ENCODE measurements at places on chromosomes 2 and 18. TPM values are rescaled to one million over a fixed set of nuclear protein-coding genes. Genes with fewer than 3 reads are reported as not detected.

COLEC11 gene
- not detected for total RNA-seq

ERMN gene
- total RNA-seq: 0.10 TPM

ZNF804A gene
- 0.30 TPM for total RNA-seq

ERICH2 gene
- total RNA-seq: 0.79 TPM

MYL12B gene
- total RNA-seq: 197 TPM

TMEM150A gene
- 3.3 TPM for total RNA-seq

RAB17 gene
- total RNA-seq: 0.59 TPM

SPP2 gene
- not detected for total RNA-seq

TPO gene
- total RNA-seq: 0.49 TPM
